ENCODE measurements at places on chromosomes 1 and 21. TPM values are rescaled to one million over a fixed set of nuclear protein-coding genes. Genes with fewer than 3 reads are reported as not detected.

DDI2 gene
- 14.4 TPM for total RNA-seq

NLRP3 gene
- total RNA-seq: 0.04 TPM

HSPB7 gene
- total RNA-seq: not detected

C8B gene
- total RNA-seq: not detected

METTL25B gene
- 15.7 TPM for total RNA-seq

IGFN1 gene
- total RNA-seq: not detected

GGPS1 gene
- 29.5 TPM for total RNA-seq

KIF17 gene
- total RNA-seq: 1.8 TPM

FBLIM1 gene
- 127 TPM for total RNA-seq

SHE gene
- not detected for total RNA-seq

MEX3A gene
- 3.5 TPM for total RNA-seq

MSH4 gene
- 0.07 TPM for total RNA-seq

NUAK2 gene
- total RNA-seq: 15.1 TPM

C1orf87 gene
- not detected for total RNA-seq

TEDDM1 gene
- not detected for total RNA-seq

RHEX gene
- total RNA-seq: not detected

LHX8 gene
- total RNA-seq: not detected

KIF26B gene
- 1.9 TPM for total RNA-seq

RCSD1 gene
- total RNA-seq: 0.04 TPM

CYP2J2 gene
- total RNA-seq: 8.5 TPM

FLAD1 gene
- total RNA-seq: 52.9 TPM

UCK2 gene
- 84.9 TPM for total RNA-seq

RABIF gene
- 9.4 TPM for total RNA-seq

MATN1 gene
- 0.07 TPM for total RNA-seq

AKR1A1 gene
- total RNA-seq: 144 TPM

Data from foreskin keratinocyte (primary cell).